ENCODE measurements at places on chromosomes 2 and 18.

GRCh38 chr2:239442192-239442591, 41.4 kb upstream of the HDAC4 start:
- DNase-seq: no peak

- no peak for DNase-seq
Observed at GRCh38 chr2:221691571-221691970, 119.5 kb upstream of the EPHA4 start.

- no peak for DNase-seq
Observed at GRCh38 chr2:235964787-235965390, 203.3 kb downstream of the GBX2 start.

DNA sequence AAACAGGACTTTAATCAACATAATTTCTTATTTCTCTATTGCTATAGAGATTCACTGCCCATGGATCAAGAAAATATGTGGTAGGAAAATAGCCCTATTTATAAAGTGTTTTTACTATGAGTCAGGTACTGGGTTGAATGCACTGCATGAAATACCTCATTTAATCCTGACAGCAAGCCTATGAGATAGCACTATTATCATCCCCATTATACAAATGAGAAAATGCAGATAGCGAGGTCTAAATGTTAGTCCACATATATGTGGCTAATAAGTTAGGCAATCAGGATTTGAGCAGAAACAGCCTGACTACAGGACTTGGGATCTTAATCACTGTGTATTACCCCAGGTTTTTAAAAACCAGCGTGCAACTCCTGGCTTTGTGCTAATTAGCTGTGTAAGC, 8.5 kb upstream of the LYPD1 start:
- DNase-seq: no peak

- DNase-seq: no peak
Observed at GRCh38 chr2:173828189-173829142, 136.7 kb downstream of the SP3 start.

GRCh38 chr2:32633040-32633439, 5.2 kb downstream of the TTC27 start:
- DNase-seq: no peak

DNA sequence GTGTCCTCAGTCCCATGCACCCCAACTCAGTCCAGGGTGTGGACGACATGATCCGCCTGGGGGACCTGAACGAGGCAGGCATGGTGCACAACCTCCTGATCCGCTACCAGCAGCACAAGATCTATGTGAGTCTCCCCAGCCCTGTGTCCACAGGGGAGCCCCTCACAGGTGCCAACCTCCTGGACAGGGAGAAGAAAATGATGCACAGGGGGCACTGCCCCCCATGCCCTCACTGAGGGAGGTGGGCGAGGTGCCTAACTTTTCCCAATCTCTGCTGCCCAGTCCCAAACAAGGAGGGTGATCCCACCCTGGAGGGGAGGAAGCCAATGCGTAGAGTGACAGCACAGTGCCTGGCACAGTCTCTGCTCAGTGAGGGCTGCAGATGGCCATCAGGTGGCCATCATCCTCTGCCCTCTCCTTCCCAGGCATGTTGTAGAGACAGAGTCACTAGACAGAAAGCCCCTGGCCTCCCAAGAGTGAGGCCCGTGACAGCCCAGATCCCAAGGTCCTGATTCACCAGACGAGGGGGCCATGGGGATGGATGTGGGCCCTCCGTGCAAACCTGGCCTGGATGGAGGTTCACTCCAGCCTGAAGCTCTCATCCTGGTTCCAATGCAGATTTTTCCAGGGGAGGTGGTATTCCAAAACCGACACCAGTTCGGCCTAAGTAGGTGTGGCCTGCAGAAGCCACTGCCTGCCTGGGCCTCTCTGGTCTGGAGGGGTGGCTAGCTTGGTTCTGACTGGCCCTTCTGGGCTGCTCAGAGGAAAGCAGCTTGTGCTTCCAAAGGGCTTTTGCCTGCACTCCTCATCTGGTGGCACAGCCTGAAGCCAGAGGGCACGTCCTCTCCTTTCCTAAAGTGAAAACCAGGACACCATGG, 30.0 kb downstream of the MYO7B start:
- no peak for DNase-seq

DNA sequence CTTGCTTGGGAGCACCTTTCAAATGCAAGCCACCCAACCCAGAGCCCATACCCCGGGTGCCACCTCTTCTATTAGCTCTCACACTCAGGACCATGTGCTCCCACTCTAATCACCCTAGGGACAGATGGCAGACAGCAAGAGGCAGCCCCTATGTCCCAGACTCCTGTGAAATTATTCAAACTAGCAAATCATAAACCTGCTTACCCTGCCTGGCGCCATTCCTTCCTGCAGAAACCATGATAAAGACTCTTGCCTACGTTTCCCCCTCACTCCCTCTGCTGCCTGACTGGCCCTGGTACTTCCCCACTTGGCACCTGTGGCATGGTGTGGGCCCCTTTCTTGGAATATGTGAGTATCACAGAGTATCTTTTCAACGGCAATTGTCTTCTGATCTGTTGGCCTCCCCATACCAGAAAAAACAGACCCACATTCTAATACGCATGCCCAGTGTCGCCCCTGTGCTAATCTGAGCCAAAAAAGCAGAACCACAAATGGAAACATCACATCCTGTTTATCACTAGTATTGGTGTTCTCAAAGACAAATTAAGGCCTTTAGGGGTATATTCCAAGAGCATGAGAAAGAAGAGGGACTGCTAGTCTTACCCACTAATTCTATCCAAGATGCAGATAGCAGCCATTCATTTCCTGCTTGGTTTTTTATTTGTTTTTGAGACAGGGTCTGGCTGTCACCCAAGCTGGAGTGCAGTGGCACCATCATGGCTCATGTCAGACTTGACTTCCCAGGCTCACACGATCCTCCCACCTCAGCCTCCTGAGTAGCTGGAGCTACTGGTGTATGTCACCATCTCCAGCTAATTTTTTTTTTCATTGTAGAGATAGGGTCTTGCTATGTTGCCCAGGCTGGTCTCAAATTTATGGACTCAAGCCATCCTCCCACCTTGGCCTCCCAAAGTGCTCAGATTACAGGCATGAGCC, 44.1 kb upstream of the TTC39C start:
- no peak for DNase-seq

DNA sequence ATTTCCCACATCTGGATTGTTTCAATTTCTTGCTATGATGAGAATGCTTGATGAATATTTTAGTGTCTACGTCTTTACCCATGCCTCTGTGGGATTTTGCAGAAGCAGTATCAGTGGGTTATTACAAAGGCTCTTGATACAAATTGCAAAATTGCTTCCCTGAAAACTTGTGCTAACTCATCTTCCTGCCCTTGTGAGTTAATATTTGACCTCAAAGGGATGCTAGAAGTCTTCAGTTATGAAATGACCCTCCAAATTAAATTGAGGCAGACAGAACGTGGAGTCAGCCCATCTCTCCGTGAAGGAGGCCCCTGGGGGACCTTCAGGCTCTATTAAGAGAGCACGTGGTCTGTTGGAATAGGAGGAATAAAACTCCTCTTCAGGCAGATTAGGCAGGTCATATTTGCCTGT, 239.2 kb upstream of the HS6ST1 start:
- no peak for DNase-seq

DNA sequence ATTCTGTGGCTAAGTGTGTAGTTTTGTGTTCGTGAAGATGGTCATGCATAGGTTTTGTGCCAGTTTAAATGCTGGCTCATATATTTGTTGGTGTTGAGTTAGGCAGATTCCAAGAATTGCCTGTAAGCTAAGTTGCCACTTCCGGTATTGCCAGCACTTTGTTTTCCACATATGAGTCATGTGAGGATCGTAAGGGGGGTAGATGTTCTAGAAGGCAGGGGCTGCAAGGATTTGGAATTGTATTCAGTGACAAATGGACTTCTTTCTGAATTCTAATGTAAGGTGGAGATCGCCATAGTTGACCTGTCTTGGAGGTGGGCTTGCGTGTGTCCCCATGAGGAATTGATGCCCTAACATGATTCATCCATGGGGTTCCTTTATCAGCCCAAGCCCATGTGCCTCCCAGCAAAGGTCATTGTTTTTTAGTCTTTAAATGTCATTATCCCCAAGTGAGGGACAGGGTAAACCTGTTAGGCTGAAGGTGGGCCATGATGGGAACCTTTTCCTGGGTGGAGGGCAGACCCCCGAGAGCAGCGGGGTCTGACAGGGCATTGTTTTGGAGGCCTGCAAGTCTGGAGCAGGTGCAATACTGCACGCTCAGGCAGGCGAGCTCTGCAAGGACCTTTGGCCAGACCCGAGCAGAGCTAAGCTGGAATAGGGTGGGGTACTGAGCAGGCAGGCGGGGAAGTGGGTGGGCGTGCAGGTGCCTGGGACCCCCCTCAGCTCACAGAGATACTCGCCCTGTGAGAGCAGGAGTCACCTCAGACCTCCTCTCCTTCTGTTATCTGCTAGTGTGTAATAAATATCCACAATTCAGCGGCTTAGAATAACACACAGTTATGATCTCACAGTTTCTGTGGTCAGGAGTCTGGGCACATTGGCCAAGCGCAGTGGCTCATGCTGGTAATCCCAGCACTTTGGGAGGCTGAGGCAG, 77.4 kb downstream of the LRRFIP1 start:
- DNase-seq: no peak

All from BE2C (cell line).